ENCODE measurements at places on chromosomes 6 and 20.

GRCh38 chr6:75834447-75834846, 85.4 kb downstream of the MYO6 start:
- no peak for DNase-seq

DNA sequence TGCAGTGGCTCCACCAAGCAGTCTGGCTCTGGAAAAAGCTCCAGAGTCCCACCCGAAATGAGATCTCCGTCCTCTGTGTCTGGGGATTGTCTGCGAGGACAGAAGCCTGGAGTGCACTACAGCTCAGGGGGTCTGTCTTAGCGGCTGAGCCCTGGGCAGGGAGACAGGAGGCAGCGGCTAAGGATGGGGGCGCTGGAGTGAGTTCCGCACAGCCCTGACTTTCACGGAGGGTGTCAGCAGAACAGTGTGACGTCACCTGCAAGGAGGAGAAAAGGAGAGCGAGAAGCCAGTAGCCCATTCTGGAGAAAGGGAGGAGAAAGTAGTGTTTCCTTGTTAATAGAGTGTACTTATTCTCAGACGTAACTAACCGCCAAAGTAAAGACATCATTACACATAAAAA, 97.6 kb downstream of the FAM50B start:
- DNase-seq = no peak

DNA sequence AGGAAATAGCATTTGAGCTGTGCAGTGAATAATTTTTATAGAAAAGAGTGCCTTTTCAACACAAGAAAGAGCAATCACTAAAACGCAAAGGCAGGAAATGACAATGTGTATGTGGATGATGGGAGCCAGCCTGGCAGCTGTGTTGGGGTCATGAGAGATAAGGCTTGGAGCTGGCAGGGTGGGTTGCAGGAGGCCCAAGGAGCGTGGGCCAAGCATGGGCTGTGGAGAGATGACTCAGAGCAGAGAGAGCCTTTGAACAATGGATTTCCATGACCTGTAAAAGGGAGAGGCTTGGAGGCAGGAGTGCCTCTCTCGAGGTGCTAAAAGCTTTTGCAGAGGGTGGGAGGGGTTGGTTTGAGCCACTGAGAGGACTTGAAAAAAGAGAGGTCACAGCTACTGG, 6.6 kb upstream of the TBC1D7 start:
- DNase-seq = no peak

- DNase-seq = no peak
Measured at GRCh38 chr20:10430000-10430466, 4.0 kb downstream of the MKKS start.

DNA sequence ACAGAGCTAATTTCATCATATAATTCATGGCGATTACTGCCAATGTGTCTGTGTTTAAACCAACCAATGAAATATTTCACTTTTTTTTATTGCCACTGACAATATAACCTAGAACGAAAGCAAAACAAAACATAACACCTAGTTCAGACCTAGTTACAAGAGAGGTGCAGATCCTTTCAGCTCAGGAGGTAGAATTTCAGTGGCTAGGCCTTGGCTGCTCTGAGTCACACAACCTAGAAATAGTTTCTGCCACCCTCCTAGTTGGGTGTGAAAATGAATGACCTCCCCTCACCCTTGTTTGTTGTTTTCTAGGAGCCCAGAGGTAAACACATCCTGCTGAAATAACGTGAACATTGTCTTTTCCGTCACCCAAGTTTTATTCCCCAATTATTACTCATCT, 356.3 kb downstream of the HTR1B start:
- no peak for DNase-seq

GRCh38 chr20:51272401-51272800, 249.5 kb upstream of the KCNG1 start:
- no peak for DNase-seq

- no peak for DNase-seq
Measured at GRCh38 chr20:53334861-53335260, 258.8 kb downstream of the ZNF217 start.

GRCh38 chr20:1291191-1291741, 25.2 kb downstream of the SNPH start:
- no peak for DNase-seq

- DNase-seq = no peak
Measured at GRCh38 chr6:12485226-12485764, 195.1 kb downstream of the EDN1 start.

- no peak for DNase-seq
Measured at GRCh38 chr6:99613705-99614429, 7.2 kb downstream of the PRDM13 start.

DNA sequence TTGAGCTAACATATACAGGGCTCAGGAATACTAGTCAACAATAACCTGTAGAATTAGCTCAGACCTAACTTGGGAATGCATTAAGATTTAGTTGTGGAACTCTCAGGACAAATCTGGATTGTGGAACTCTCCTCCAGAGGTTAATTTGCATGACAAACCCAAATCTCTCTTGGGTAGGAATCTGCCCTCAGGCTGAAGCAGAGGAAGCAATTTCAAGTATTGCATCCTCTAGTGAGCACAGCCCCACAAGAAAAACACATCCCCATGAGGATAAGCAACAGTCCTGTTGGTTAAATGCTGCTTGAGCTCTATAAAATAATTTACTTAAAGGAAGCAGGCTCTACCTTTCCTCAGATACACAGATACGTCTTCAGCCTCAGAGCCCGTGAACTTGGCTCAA, 170.9 kb upstream of the STXBP5 start:
- DNase-seq = no peak

- DNase-seq = no peak
Measured at GRCh38 chr20:51800872-51801121, 1.5 kb downstream of the SALL4 start.

DNA sequence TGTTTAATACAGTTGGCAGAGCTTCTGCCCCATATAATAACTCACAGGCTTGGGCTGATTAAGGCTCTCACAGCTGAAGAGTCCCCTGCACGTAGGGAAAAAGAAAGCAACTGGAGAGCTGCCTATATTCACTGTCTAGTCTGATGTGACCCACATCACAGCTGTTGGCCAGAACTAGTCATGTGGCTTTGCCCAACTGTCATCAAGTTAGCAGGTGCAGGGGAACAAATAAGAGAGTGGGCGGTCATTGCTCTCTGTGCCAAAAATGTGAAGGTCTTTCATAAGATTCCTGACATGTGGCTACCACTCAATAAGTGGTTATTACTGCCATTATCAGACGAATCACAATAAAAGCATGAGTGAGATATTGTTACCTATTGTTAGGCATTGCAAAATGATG, 665.2 kb downstream of the DOK5 start:
- DNase-seq = no peak

GRCh38 chr20:32527447-32528055, 57.6 kb downstream of the NOL4L start:
- no peak for DNase-seq

GRCh38 chr20:47887064-47887463, 101.8 kb upstream of the SULF2 start:
- no peak for DNase-seq

DNA sequence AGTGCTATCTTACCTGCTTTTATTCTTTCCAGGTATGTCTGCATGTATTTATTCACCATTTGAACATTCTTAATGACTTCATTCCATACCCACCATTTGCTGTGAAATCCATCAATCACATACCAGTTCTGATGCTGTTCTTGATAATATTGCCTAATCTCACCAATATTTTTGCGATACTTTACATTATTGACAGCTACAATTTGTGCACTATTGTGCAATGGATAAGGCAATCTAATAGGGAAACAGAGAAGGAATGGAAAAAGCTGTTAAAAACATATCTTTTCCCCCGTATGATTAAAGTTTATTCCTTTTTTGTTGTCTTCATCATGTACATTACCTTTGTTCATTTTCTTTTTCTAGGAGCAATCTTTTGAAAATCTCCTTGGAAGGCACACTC, 23.3 kb upstream of the ZBTB24 start:
- no peak for DNase-seq

DNA sequence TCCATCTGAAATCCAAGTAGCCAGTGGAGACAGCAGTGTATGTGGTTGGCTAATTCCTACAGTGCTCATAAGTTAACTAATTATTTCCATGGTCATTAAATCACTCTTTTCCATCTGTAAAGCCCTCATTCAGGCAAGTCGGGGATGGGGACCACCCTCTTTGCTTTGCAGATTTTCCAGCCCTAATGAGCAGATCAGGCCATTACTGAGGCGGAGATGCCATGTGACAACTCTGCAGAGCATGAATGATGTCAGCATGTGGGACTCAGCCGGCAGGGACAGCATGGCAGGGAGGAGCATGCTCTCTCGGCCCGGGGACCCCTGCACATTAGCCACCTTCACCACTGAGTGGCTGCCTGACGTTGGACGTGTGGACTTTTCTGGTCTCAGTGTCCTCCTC, 623.3 kb upstream of the CDH4 start:
- no peak for DNase-seq

DNA sequence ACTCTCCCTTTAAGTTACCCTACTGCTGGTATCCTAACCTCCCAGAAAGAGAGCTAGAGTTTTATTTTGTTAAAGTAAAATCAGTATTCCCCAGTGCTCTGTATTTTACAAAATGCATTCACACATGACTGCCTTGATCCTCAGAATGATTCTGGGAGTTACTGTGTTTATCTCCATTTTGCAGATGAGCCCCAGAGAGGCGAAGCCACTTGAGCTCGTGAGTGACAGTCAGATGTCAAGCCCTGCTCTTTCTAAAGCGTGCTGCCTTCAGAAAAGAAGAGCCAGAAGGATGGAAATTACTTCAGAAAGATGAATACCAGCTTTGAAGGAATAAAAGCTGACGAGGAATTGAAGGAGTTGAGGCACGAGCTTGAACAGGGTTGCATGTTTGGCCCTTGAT, 14.1 kb upstream of the OSER1 start:
- no peak for DNase-seq

- peak; percentile 25 for DNase-seq
Measured at GRCh38 chr6:152170702-152171667, 363.5 kb downstream of the ESR1 start.

DNA sequence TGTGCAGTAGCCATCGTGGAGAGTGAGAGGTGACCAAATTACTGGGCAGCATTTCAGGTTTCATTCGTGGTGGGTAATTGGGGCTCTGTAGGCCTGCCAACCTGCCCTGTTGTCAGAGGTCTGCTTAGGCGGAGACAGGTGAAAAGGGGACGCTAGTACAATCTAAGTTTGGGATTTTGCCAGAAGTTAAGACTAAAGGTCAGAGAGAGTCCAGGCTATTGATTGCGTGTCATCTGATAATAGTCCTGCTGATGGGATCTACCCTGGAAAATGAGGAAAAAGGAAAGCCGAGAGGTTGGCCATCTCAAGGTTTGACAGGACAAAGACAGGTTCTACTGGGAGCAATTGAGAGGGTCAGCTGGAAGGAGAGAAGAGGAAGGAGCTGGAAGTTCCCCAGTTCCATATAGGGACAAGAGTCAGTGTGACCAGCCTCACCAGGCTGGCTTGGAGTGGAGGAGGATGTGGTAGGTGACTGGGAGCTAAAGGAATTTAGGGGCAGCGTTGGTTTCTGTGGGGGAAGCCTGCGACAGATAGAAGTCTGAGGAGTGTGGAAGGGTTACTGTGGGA, 10.9 kb downstream of the ARFGEF2 start:
- DNase-seq = no peak

- DNase-seq = no peak
Measured at GRCh38 chr6:118627724-118628123, 23.7 kb downstream of the CEP85L start.

- no peak for DNase-seq
Measured at GRCh38 chr20:14889496-14890255, 552.3 kb upstream of the FLRT3 start.

DNA sequence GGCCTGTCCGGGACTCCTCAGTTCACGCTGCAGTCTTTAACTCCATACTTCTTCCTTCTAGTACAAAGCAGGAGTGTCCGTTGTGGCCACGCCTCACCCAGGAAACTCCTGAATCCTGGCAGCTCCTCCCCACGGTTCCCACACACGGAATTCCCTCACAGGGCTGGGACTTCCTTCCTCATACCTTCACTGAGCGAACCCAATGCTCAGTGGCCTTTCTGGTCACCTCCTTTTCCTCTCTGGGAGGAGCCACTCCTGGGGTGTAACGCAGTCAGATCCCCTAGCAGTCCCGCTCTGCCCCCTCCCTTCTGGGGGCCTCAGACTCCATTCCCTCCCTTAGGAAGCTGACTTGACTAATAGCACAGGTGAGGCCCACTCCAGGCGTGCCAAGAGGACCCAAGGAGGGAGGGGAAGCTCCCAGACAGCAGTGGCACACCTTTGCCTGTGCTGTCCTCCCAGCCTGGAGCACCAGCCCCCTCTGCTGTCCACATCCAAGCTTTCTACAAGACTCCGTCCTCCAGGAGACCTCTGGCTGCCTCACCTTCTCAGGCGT, at the start of gene SLC52A3:
SLC52A3 (minus strand) TSS at position 75 of the 553 bp plus-strand sequence. CDS start 2,726 bp downstream, outside the sequence.
- DNase-seq = no peak

DNA sequence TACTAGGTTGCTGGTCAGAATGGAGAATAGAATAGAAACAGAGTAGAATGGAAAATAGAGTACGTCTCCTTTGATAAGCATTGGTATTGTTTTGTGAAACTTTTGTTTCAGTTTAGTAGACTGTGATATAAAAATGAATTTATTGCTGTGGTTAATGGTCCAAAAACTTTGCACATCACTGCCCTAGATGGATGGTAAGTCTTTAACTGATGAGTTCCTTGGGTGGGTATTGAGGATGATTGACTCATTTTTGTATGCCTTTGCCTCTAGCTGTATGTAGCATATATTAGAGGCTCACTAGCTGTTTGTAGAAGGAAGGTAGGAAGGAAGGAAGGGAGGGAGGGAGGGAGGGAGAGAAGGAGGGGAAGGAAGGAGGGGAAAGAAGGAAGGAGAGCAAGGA, 48.3 kb downstream of the ZDHHC14 start:
- DNase-seq = no peak

GRCh38 chr6:16727996-16728395, 33.3 kb downstream of the ATXN1 start:
- no peak for DNase-seq

DNA sequence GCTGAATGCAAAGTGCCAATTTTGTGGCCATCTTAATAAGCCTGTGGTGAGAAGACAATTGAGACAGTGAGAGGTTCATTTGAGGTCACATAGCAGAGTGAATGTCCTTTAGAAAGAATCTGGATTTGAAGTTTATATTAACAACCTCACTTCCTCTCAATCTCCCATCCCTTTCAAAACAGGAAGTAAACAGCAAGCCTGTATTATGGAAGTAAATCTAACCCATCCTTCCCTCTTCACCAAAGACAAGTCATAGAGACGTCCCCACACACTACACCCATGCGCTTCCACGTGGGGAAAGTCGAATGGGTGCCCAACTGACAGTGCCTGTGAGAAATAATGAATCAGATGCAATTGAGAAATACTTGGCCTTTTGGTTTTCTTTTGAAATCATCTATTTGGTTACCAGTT, 28.8 kb upstream of the CCND3 start:
- no peak for DNase-seq
